ENCODE measurements at places on chromosomes 7 and 10.

- DNase-seq, result no peak
Measured at GRCh38 chr7:117675497-117676435, 195.9 kb downstream of the CFTR start.

- DNase-seq, result no peak
Measured at GRCh38 chr10:118551535-118552100, 43.8 kb downstream of the PRLHR start.

DNA sequence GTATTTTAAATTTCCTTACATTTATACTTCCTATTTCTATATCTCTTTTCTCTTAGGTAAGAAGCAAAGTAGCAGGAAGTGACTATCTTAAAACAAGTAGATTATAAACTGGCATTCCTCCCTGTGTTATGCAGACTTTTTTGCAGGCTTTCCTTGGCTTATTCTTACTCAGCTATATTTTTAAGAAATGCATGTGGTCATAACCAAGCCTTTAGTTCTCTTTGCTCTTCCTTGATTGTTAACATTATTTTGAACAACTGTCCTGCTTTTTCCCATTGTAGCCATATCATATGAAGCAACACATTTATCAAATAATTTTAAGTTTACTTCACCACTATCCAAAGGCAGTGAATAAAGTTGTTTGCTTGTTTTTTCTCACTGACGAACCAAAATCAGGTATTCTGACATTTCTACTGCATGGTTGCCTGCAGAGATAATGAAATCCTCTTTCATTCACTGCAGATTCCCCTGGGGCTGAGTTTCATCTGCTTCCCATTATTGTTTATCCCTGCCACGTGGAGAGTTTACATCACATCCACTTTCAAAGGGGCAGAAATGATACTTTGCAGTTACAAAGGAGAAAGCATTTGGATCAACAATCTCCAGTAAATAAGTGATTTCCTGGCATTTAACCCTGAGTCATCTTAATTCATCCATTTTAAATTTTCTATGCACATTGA, 389.9 kb upstream of the SEMA3C start:
- DNase-seq, result peak; percentile 88

DNA sequence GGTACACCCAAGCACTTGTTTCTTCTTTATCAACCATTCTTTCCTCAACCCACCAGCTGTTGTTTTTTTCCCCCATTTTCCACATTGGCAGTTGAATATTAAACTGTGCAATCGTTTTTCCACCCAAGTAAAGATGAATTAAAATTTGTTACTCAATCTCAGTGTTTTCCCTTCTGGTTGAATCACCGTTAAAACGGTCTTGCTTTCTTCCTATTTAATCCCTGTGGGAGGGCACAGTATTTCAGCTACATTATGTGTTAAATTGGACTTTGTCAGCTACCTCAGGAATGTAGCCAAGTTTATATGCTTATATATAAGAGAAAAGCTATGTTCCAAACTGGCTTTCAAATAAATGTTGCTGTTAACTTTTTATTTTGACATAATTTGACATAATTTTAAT, 19.9 kb downstream of the SLC35G1 start:
- DNase-seq, result no peak

DNA sequence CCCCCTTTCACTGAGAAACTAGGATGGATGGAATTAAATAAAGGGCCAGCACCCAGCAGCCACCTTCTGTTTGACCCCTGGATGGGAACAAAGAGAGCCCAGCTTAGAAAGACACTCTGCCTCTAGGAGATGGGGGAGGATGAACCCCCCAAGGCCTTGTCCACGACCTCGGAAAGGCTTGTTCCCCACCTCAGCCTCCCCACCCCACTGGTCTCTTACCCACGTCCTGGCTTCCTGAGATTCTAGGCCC, 9.7 kb downstream of the ITPRIP start:
- no peak for DNase-seq

DNA sequence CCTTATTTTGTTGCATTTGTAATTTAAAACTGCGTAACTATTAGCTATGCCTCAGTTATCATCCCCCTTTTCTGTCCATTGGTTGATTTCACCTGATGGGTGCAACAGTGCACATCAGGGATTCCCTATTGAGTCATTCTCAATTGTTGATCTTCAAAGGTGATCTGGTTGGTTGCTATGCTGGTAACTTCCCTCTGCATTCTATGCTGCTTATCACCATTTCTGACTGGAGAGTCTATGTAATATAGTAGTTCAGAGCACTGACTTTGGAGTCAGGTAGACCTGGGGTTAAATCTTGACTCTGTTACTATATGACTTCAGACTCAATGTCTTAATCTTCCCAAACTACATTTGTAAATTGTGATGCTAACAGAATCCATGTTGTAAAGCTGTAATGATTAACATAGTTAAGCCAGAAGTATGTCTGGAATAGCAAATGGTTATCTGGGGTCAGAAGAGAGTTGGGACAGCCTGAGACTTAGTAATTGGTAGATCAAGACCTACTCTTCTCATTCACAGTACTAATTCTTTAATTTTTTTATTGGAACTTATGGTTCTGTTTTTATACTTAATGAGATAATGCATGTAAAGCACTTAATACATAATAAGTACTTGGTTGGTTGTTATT, 38.1 kb downstream of the EXOC6 start:
- peak; percentile 29 for DNase-seq

DNA sequence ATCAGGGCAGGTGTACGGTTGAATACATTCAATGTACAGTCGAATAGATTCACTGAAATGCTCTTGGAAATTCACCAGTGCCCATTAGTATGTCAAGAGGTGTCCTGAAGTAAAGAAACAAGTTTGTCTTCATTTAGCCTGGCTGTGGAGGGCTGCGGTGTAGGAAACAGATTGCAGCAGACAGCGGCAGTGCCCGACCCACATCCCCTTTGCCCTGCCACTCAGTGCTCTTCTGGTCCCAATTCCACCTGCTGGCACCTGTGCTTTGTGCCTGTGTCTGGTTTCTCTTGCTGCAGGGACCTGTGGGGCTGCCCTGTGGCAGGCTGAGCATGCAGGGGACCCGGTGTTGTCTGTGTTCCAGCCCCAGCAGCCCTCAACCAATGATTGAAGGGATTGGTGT, 183.7 kb downstream of the RPS24 start:
- DNase-seq, result no peak

GRCh38 chr7:66720561-66720960, 20.0 kb upstream of the RABGEF1 start:
- no peak for DNase-seq

GRCh38 chr7:66185680-66186187, 19.4 kb upstream of the TPST1 start:
- no peak for DNase-seq

- no peak for DNase-seq
Measured at GRCh38 chr10:1241973-1242935, 186.1 kb downstream of the WDR37 start.

DNA sequence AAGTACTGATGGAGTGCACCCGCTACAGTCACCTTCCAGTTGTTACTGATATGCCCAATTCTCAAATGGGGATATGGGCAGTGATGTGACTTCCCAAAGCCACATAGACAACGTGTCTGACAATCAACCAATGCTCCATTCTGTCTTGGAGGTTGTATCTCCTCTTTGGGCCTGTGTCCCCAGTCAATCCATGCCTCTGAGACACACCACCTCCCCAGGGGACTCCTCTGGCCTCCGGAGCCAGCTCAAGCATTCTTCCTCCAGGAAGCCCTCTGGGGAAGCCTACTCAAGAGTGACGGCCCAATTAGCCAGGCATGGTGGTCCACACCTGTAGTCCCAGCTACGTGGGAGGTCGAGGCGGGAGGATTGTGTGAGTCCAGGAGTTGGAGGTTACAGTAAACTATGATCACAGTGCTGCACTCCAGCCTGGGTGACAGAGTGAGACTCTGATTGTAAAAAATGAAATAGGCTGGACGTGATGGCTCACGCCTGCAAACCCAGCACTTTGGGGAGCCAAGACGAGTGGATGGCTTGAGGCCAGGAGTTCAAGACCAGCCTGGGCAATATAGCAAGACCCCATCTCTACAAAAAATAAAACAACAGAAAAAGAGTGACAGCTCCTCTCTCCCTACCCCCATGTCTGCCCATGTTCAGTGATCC, 99.5 kb upstream of the TNRC18 start:
- DNase-seq, result no peak

GRCh38 chr10:31756729-31757110, 171.9 kb downstream of the ARHGAP12 start:
- DNase-seq, result peak; percentile 5

DNA sequence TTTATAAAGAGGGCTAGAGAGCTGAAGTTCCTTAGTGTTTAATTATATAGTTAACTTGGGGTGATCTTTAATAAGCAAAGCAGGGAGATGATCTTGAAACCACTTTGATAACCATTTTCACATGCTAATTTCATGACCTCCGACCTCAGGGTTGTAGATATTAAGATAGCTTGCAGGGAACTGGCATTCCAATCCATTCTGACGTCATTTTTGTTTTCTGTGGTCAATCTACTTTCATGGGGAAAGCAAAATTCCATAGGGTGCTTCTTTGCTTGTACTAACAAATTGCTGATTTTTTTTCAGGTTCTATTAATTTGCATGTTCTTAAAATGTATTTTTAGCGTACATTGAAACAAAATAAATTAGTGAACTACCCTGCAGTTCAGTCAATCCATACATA, 139.3 kb downstream of the CDCA7L start:
- DNase-seq, result no peak

Measured in NCI-H69 (cell line).